ENCODE measurements at places on chromosomes 5 and 9.

GRCh38 chr5:147538236-147538635 lies 28.4 kb upstream of the DPYSL3 start:
- DNase-seq, result no peak

GRCh38 chr9:130906735-130907416 lies 10.3 kb upstream of the QRFP start:
- DNase-seq, result no peak

GRCh38 chr5:45568813-45569212 lies 127.4 kb downstream of the HCN1 start:
- no peak for DNase-seq

- DNase-seq, result no peak
Observed at GRCh38 chr5:141637767-141638419, 1.1 kb downstream of the RELL2 start.

GRCh38 chr5:16364910-16365309 lies 100.7 kb downstream of the ZNF622 start:
- DNase-seq, result no peak

DNA sequence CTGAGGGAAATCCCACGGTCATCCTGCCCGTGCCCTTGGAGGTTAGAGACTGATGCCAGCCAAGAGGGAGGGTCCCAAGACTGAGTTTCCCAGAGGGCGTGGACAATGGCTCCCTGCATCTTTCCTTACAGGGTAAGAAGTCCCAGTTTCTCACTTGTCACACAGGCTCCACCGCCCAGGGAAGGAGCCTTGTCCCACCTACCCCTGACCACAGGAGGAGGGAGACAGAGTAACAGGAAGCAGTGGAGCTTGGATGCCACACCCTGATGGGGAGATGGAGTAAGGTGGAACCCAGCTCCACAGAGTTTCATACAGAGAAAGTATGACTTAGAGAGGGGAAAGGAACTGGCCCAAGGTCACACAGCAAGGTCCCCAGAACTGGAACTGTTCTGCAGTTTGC lies 9.4 kb upstream of the CD74 start:
- DNase-seq, result no peak

DNA sequence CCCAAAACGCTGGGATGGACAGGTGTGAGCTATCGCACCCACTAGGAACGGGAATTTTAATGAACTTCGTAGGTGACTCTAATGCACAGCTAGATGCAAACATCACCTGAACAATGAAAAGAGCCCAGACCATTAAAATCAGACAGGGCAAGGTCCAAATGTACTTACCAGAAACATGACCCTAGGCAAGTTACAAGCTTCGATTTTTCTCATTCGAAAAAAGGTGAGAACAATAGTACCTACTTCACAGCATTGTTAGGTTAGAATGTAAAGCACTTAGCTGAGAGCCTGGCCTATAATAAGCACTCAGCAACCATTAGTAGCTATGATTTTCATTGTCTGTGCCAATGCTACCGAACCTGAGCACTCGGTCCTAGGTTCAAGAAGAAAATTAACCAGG lies 5.8 kb upstream of the KLHL3 start:
- peak; percentile 35 for DNase-seq

- DNase-seq, result no peak
Observed at GRCh38 chr9:127637322-127637847, 25.3 kb downstream of the STXBP1 start.

- DNase-seq, result no peak
Observed at GRCh38 chr9:90880669-90881068, 79.0 kb downstream of the SYK start.

DNA sequence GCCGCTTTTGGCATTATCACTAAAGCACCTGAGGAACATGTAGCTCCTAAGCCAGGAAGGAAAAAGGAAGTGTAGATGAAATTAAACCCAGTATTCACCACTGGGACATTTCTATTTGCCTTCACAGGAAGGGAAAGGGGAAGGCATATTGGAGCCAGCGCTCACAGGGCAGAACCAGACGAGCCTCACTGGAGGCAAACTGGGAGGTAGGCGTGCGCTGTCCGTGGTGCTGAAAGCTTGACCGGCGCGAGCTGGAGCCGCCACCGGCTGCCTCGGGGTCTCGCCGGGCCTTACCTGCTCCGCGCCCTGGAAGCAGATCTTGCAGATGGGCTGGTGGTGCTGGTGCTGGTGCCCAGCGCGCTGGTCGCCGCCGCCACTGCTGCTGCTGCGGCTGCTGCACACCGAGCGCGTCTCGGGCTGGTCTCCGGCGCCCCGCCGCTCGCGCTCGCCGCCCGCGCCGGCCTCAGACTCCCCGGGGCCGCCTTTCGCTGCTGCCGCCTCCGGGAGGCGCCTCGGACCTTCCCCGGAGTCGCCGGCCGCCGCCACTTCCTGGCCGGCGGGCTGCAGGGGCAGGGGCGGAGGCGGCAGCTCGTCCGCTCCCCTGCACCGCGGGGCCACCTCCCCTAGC lies 732 bp downstream of the MARCHF11 start:
- DNase-seq, result peak; percentile 86

DNA sequence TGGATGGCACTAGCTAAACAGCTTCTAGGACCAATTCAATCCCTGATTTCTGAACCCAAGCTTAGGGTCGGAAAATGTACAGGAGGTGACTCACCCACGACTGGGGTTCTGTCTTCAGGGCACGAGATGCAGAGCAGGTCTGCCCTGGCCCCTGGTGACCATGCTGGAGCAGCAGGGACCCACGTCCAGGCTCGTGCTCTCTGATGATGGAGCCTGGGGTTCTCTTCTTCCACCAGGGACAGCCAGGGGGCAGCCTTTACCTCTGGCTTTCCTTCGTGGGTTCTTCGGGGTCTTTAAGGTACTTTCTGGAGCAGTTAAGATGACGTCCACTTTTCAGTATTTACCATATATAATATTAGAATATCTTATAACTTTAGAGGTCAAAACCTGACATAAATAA lies 2.1 kb downstream of the CFAP77 start:
- DNase-seq, result peak; percentile 21

DNA sequence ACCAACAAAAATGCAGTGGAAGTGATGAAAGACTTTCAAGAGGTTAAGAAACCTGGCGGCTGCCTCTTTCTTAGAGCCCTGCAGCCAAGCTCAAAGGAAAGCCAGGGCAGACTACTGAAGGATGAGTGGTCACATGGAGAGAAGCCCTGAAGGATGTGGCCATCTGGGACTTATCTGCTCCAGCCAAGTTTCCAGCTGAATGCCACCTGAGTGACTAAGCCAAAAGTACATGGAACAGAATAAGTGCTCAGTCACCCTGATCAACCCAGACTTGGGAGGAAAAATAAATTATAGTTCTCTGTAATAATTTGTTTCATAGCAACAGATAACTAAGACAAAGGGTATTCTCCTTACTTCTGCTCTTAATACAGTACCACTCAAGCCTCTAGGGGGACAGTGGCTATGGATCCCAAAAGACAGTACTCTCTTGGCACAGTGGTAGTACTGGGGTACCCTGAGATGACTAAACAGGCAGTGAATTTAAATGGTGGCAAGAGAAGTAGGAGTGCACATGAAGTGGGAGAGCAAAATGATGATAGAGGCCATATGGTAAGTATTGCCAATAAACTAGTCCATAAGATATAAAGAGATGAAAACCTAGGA lies 182.3 kb downstream of the ELAVL2 start:
- no peak for DNase-seq

GRCh38 chr9:129494113-129494789 lies 126.7 kb downstream of the C9orf50 start:
- no peak for DNase-seq

- no peak for DNase-seq
Observed at GRCh38 chr5:57750282-57750681, 267.7 kb upstream of the ACTBL2 start.

- DNase-seq, result no peak
Observed at GRCh38 chr5:158492841-158493242, 606.9 kb downstream of the EBF1 start.

- DNase-seq, result no peak
Observed at GRCh38 chr9:121201045-121201737, 478 bp downstream of the RAB14 start.

- peak; percentile 95 for DNase-seq
Observed at GRCh38 chr5:52150501-52150900, 637.2 kb upstream of the ITGA1 start.

GRCh38 chr9:107794259-107794658 lies 304.7 kb upstream of the KLF4 start:
- no peak for DNase-seq

- DNase-seq, result no peak
Observed at GRCh38 chr9:82273121-82273520, 284.5 kb downstream of the SPATA31D1 start.

- DNase-seq, result no peak
Observed at GRCh38 chr5:52825826-52826225, 38.1 kb downstream of the ITGA1 start.

GRCh38 chr9:72486594-72486955 lies 34.8 kb upstream of the TMC1 start:
- no peak for DNase-seq

- no peak for DNase-seq
Observed at GRCh38 chr9:27602142-27602861, 29.0 kb upstream of the C9orf72 start.

GRCh38 chr5:95842854-95843544 lies 20.5 kb upstream of the GLRX start:
- no peak for DNase-seq

DNA sequence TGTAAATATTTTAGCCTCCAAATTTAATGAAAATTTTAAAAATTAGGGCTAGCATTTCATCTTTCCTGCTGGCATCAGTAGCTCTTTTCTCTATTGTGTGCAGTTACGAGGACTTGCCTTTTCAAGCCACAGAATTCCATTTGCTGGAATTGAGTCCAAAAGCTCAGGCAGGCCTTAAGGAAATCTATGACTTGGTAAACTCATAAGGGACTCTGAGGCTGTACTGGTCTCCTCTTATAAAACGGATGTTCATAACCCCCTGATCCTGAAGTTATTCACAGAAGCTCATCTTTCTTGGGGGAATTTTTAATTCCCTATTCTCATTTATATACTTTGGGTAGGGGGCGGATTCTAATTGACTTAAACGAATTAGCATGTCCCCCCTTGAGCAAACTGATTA lies 23.4 kb downstream of the ANKRA2 start:
- no peak for DNase-seq

DNA sequence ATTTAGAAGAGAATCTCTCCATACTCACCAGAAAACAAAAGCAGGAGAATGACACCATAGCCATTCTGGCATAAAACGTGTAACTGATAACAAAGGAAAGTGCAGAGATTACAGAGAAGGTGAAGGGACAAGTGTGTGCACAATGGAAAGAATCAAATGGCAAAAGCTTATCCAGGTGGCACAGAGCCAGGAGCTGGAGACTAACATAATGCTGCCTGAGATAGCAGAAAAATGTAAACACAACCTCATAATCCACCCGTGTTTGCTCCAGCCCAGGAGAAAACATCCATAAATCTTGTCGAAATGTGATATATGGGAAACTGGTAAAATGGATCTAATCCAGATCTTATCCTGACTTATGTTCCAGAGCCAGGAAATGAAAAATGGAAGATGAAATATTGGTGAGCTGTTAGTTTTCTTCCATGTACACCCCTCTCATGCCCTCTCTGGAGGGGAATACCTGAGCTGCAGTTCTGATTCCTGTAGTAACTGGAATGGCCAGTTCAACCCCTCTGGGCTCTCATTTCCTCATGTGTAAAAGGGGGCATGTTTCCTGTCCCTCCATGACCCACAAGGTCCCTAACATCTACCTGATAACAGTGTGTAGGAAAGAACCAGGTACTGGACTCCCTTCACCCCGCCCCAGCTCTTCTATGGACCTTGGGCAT lies 212.3 kb upstream of the DAPK1 start:
- peak; percentile 28 for DNase-seq

Measured in NCI-H748 treated with DMSO at 0.1 percent for 48 hours (cell line).